ENCODE measurements at places on chromosomes 12 and 14.

GRCh38 chr12:53381731-53382630 is 2.0 kb downstream of the SP1 start:
- no peaks in the 10 kb centered on the region for H3K27me3 ChIP-seq
- peak overlapping the region; percentile 93 for H3K27ac ChIP-seq
- DNase-seq, result peak; percentile 60
- peaks cover 58% of the 10 kb centered on the region for H3K4me1 ChIP-seq

GRCh38 chr14:61894452-61895077 is 132.3 kb downstream of the SNAPC1 start:
- H3K27me3 ChIP-seq, result no peaks in the 10 kb centered on the region
- H3K36me3 ChIP-seq, result no peaks in the 10 kb centered on the region
- H3K4me3 ChIP-seq, result no peak overlapping the region
- H3K27ac ChIP-seq, result no peak overlapping the region
- DNase-seq, result peak; percentile 82

DNA sequence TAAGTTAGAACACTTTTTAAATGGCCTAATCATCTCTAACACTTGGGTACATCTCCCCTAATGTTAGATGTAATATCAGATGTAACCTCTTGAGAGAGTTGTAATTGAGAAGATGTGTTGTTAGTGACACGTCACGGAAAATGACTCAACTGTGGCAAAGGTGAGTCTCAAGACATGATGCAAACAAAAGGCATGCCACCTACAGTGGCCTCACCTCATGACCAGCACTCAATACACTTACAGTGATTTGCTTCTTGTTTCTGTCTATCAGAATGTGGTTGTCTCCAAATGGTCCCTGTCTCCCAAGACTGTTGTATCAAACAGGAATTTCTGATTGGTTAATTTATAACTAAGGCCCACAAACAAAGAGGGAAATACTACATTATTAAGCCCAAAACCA is 91.2 kb downstream of the SLC25A21 start:
- no peak overlapping the region for H3K4me3 ChIP-seq
- no peaks in the 10 kb centered on the region for H3K4me1 ChIP-seq
- no peaks in the 10 kb centered on the region for H3K27me3 ChIP-seq
- H3K27ac ChIP-seq, result no peak overlapping the region

DNA sequence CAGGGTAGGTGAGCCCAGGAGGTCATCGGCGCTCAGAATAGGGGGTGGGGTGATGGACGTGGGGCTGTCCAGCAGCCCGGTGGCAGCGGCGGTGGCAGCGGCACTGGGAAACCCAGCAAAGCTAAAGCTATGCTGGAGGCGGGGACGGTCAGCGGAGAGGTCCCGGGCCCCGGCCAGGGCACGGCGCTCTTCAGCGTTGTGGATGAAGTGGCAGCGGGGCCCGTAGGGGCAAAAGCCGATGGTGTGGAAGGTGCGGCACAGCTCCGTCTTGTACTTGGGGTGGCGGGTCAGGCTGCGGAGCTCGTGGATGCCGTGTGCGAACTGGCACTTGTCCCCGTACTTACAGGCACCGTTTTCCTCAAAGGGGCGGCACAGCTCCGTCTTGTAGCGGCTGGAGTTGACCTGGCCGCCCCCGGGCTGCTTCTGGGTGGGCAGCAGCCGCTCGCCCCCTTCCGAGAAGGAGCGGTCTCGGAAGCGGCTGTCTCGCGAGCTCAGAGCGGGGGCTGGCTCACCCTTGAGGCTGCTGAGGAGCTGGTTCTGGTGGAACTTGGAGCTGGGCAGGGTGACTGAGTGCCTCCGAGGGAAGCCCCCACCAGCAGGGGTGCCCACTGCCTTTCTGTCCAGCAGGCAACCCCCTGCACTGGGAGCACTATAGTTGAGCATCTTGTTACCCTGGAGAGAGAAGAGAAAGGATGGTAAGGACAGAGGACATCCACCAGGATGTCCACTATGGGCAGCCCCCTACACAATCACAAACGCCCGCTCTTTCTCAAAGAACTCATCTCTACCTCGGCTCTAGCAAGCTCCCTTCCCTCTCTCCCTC is 2.8 kb downstream of the ZFP36L1 start:
- H3K36me3 ChIP-seq, result peaks cover 55% of the 10 kb centered on the region
- peak overlapping the region; percentile 90 for H3K4me3 ChIP-seq
- peaks cover 49% of the 10 kb centered on the region for H3K4me1 ChIP-seq
- peak overlapping the region; percentile 100 for H3K27ac ChIP-seq
- no peak for DNase-seq
- no peaks in the 10 kb centered on the region for H3K27me3 ChIP-seq

GRCh38 chr12:26378711-26379110 is 183.3 kb downstream of the SSPN start:
- H3K4me3 ChIP-seq, result no peak overlapping the region
- H3K36me3 ChIP-seq, result peaks cover 11% of the 10 kb centered on the region
- no peak overlapping the region for H3K27ac ChIP-seq
- H3K4me1 ChIP-seq, result no peaks in the 10 kb centered on the region
- H3K27me3 ChIP-seq, result no peaks in the 10 kb centered on the region

- H3K27ac ChIP-seq, result no peak overlapping the region
- H3K4me1 ChIP-seq, result peaks cover 30% of the 10 kb centered on the region
- peaks cover 46% of the 10 kb centered on the region for H3K36me3 ChIP-seq
- no peak for DNase-seq
- H3K4me3 ChIP-seq, result peak overlapping the region; percentile 34
- peaks cover 7% of the 10 kb centered on the region for H3K27me3 ChIP-seq
These were observed 2.2 kb downstream of the TMEM106C start for GRCh38 chr12:47965581-47965980.

GRCh38 chr12:48988030-48988649 is 10.0 kb downstream of the WNT1 start:
- no peak overlapping the region for H3K27ac ChIP-seq
- H3K27me3 ChIP-seq, result peaks cover 22% of the 10 kb centered on the region
- peak; percentile 84 for DNase-seq

DNA sequence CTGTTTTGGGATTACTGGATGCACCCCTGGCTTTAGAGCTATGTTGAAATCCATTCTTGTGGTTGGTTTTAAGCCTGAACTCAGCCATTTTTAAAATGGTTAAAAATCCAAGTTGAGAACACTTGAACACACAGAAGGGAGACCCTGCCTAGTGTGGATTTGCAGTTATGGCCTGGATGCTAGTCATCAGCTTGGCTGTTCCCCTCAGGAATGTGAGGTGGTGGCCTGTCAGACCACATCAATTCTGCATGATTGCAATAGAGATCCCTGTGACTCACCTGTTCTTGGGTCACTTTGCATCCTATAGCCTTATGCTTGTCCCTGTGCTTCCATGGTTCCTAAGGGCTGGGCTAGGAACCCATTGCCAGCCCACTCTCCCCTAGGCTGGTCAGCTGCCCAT is 454.1 kb downstream of the ATP23 start:
- no peak overlapping the region for H3K27ac ChIP-seq
- no peaks in the 10 kb centered on the region for H3K4me1 ChIP-seq
- DNase-seq, result no peak
- no peak overlapping the region for H3K4me3 ChIP-seq

DNA sequence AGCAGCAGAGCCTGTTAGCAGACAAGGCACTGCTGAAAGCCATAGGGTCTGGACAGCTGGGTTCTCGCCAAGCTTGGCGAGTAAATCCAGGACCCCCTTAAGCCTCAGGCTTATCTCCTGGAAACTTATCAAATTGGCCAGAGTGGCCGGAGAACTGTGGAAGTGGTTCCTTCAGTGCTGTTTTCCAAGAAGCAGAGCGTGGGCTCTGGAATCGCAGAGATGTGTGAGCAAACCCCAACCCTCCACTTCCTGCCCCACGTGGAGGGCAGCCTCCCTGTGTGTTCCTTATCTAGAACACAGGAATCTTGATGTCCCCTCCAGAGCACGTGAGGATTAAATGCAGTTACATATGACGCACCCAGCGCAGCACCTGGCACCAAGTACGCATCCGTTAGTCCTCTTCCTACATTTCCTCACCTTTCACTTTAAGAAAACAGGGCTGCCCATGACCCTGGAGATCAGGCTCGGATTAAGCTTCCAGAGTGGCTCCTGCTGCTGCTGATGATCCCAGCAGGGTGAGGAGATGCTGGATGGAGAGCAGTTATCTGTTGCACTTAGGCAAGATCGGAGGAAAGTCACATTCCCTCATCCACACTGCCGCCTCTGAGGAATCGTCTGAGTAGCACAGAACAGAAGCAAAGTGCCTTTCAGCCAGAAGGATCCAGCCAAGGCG is 35.0 kb downstream of the MMAB start:
- no peaks in the 10 kb centered on the region for H3K27me3 ChIP-seq
- H3K4me1 ChIP-seq, result no peaks in the 10 kb centered on the region
- H3K4me3 ChIP-seq, result no peak overlapping the region
- no peak overlapping the region for H3K27ac ChIP-seq
- DNase-seq, result no peak
- H3K36me3 ChIP-seq, result peaks cover 1% of the 10 kb centered on the region

DNA sequence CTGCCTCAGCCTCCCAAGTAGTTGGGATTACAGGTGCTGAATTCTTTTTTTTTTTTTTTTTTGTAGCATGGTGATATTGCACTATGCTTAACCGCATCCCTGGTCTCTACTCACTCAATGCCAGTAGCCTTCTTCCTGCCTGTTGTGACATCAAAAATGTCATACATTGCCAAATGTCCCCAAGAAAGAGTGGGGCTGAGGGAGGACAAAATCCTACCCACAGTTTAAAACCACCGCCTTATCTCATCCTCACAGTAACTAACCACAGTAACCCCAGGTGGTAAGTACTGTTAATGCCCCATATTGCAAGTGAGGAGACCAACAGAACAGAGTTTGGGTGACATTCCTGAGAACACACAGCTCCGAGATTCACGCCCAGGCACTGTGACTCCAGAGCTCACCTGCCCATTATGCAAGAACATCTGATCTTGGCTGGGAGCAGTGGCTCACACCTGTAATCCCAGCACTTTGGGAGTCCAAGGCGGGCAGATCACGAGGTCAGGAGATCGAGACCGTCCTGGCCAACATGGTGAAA is 19.6 kb downstream of the MORN3 start:
- peaks cover 10% of the 10 kb centered on the region for H3K36me3 ChIP-seq
- H3K27me3 ChIP-seq, result no peaks in the 10 kb centered on the region
- H3K4me1 ChIP-seq, result peaks cover 31% of the 10 kb centered on the region
- peak overlapping the region; percentile 25 for H3K27ac ChIP-seq

- DNase-seq, result no peak
- H3K4me1 ChIP-seq, result no peaks in the 10 kb centered on the region
- no peak overlapping the region for H3K4me3 ChIP-seq
- no peaks in the 10 kb centered on the region for H3K27me3 ChIP-seq
- H3K27ac ChIP-seq, result no peak overlapping the region
- no peaks in the 10 kb centered on the region for H3K36me3 ChIP-seq
These were observed 140.5 kb downstream of the AKAP6 start for GRCh38 chr14:32469388-32470160.

DNA sequence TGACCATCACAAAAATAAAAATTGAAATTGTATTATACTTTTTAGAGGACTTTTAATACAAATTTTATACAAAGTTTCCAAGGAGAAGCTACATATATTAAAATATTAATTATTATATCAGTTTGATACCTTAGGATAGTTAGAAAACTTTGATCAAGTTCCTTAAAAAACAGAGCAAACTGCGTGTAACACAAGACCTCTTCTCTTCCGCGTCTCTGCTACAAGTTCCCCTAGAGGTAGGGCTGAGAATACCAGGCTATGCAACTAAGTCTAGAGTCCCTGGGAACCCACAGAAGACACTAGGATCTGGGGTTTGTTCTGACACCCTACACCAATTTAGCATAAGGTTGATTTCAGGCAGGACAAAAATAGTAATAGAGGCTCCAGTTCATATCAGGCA is 319.0 kb downstream of the FOXG1 start:
- no peaks in the 10 kb centered on the region for H3K27me3 ChIP-seq
- no peak overlapping the region for H3K4me3 ChIP-seq
- H3K4me1 ChIP-seq, result no peaks in the 10 kb centered on the region
- H3K36me3 ChIP-seq, result no peaks in the 10 kb centered on the region
- H3K27ac ChIP-seq, result no peak overlapping the region

GRCh38 chr14:77991128-77991772 is 178.9 kb upstream of the NRXN3 start:
- H3K36me3 ChIP-seq, result no peaks in the 10 kb centered on the region
- DNase-seq, result no peak
- no peaks in the 10 kb centered on the region for H3K4me1 ChIP-seq
- H3K27ac ChIP-seq, result no peak overlapping the region

DNA sequence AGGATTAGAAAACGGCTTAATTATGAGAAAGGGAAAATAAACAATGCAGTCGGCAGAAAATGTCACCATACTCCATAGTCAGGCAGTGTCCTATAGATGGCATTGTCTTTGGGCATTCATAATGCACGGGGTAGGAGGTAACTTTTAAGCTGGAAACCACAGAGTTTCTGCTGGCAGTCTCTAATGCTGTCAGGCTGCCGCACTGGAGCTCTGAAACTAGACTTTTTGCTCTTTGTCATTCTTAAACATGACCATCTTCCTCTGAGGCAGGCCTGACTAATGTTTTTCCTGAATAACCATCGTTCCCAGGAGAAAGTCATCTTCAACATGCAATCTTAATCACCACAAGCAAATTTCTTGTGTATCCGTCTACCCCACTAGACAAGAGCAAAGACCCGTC is 108.8 kb downstream of the ETNK1 start:
- H3K27ac ChIP-seq, result no peak overlapping the region
- H3K36me3 ChIP-seq, result no peaks in the 10 kb centered on the region
- no peak for DNase-seq
- H3K4me3 ChIP-seq, result no peak overlapping the region
- H3K27me3 ChIP-seq, result peaks cover 1% of the 10 kb centered on the region
- peaks cover 3% of the 10 kb centered on the region for H3K4me1 ChIP-seq

GRCh38 chr14:70006699-70007098 is 127.5 kb downstream of the SMOC1 start:
- no peaks in the 10 kb centered on the region for H3K36me3 ChIP-seq
- no peaks in the 10 kb centered on the region for H3K27me3 ChIP-seq
- H3K27ac ChIP-seq, result no peak overlapping the region
- no peak overlapping the region for H3K4me3 ChIP-seq

DNA sequence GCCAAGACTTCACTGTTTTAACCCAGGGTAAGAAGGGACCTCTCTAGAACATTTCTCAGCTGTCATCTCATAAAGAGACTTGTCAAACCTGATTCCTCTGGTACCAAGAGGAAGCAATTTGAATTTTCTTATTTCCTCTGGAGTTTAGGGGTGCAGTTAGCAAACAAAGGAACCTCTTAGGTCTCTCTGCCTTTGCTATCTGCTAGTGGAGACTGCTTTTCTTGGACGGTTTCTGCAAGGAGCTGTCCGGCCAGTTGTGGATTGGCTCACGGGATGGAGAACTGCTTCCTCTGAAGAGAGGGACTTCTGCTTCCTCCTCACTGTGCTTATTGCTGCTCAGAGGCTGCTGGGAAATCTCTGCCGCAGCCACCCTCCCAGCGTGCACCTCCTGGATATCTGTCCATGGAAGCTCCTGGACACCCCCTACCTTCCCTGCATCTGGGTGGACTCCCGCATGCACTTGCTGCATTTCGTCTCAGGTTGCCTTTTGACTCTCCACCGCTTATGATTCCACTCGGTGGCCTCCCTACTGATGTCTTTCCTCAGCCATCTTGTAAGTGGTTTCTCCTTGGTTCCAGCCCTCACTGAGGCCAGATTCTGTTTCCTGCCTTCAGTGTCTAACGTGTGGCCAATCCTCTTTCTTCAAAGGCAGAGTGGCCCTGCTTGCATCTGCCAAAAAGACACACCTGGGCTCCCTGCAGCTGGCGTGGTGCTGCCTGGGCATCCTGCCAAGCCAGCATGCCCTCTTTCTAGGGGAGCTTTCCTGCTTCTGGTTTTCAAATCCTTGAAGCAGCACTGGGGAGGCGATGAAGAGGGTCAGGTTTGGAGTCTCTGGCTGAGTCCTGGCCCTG is 187.3 kb downstream of the CHST11 start:
- H3K4me1 ChIP-seq, result peaks cover 24% of the 10 kb centered on the region
- peak overlapping the region; percentile 41 for H3K4me3 ChIP-seq
- H3K27me3 ChIP-seq, result no peaks in the 10 kb centered on the region
- DNase-seq, result peak; percentile 34
- H3K36me3 ChIP-seq, result peaks cover 16% of the 10 kb centered on the region
